Activated CD4-positive, alpha-beta T cell treated with anti-CD3 and anti-CD28 coated beads, Interleukin-2, Interleukin-4, amounts not matched to agents 100 ng/mL and 50 ng/mL, durations not matched to agents 16 hours and 8 hours (primary cell): ENCODE measurements at places on chromosomes 2 and 18.

GRCh38 chr2:52391621-52392020 lies 1359.7 kb upstream of the NRXN1 start:
- no peak for DNase-seq

- peak; percentile 32 for DNase-seq
These were observed 81.4 kb downstream of the SNTG2 start for GRCh38 chr2:1032030-1032429.

DNA sequence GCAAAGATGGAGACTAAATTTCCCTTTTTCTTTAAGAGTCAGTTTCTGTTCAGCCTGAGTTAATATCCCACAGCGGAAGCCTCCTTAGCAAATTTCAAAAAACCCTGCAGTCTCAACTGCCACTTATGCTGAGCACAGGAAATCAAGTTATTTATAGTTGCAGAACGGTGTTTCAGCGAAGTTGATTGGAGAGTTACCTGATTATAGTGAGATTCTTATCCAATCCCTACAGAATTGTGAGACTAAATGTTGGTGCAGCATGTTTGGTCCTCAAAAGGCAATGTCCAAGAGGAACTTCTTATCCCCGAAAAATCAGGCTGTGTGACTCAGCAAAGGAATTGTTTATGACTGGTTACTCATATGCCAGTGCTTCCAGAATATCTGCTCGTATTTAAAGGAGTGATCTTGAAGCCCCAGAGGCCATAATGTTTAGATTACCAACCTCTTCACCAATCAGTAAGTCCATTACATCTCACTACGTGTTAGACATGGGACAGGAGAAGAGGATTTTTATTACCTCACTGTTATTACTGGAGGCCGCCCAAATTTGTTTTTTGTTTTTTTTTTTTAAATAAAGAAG lies 67.9 kb downstream of the LRRFIP1 start:
- peak; percentile 76 for DNase-seq

GRCh38 chr18:63676526-63677323 lies 15.0 kb upstream of the SERPINB3 start:
- DNase-seq = no peak

- peak; percentile 34 for DNase-seq
These were observed 26.6 kb upstream of the ITGA4 start for GRCh38 chr2:181430406-181431118.

DNA sequence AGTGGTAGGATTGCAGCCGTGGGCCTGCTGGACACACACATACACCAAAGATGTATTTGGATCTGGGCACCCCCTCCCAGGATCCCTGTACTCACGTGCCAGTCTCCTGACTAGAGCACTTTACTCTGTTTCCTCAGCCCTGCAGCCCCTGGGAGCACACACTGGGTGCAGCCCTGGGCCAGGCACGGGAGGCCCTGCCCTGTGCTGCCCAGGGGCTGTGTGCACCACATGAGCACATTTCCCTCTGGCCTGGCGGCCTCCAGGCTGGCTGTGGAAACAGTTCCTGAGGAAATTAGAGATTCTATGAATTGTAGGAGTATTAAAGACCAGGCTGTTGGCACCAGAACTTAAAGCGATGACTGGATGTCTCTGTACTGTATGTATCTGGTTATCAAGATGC lies 45.4 kb downstream of the BCL2L11 start:
- no peak for DNase-seq

DNA sequence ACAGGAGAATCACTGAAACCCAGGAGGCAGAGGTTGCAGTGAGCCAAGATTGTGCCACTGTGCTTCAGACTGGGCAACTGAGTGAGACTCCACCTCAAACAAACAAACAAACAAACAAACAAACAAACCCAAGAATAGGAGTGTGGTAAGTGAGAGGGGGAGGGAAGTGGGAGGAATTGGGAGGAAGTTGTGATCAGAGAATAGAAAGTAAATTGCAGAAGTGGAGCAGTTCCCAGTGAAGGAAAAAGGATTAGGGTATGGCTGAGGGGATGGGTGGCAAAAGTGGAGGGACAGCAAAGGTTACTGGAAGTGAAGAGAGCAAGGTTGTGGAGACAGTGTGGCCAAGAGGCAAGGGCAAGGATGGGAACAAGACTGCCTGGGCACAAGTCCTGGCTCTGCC lies 41.1 kb upstream of the C1GALT1C1L start:
- DNase-seq = no peak

GRCh38 chr2:214311931-214312749 lies 98.7 kb upstream of the VWC2L start:
- DNase-seq = no peak

DNA sequence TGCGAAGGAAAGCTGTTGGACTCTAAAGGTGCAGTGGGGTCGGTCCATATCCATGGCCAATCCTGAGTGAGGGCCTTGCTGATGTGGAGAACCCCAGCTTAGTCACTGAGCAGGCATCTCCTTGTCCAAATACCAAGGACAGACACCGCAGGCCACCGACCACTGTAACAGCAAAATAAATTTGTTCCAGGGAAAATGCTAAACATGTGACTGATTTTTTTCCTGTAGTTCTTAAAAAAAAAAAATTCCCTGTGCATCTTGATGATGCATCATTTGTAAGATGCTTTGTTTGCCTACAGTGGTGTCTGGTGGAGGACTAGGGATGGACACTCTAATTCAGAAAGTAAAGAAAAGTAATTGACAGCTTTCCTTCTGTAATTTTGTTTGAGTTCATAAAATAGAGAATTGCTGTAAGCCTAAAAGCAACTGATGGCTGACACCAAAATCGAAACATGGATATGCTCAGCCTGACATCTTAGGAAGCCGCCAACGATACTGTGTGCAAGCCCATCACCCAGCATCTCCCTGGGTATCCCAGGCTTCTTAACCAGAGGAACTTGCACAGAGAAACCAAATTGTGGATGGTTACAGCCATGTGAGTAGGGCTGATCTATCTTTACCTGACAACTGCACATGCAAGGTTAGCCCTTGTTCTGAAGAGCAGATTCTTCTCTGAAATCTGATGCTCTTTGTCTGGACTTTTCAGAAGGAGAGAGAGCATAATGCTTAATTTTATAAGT lies 188.6 kb downstream of the ARL4C start:
- DNase-seq = no peak

DNA sequence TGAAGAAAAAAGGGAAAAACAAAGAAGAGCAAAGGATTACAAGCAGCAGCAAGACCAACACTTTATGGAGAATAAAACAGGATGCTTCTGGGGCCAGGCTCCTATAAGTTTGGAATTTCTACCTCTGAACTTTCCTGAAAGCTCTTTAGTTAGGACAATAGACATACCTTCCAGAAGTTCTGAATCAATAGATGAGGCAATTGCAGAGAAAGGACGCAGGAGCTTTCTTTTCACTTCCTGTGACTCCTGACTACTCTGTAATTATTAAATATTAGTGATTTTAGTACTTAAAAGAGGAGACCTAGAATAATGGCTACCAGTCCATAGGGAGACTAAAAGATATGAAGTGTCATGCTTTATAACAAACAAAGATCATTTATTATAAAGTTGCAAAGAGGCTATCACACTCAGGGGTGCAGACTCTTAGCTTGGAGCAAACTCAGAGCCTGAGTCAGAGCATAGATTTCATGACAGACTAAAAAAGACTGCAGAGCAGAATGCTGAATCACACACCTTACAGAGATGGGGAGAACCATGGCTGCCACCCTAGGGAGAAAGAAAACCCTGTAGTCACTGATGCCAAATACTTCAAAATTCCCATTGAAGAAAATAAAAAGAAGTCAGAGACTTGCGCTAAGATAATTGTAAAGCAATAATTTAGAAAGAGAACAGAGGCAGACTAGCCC lies 52.5 kb upstream of the FAM136A start:
- no peak for DNase-seq

DNA sequence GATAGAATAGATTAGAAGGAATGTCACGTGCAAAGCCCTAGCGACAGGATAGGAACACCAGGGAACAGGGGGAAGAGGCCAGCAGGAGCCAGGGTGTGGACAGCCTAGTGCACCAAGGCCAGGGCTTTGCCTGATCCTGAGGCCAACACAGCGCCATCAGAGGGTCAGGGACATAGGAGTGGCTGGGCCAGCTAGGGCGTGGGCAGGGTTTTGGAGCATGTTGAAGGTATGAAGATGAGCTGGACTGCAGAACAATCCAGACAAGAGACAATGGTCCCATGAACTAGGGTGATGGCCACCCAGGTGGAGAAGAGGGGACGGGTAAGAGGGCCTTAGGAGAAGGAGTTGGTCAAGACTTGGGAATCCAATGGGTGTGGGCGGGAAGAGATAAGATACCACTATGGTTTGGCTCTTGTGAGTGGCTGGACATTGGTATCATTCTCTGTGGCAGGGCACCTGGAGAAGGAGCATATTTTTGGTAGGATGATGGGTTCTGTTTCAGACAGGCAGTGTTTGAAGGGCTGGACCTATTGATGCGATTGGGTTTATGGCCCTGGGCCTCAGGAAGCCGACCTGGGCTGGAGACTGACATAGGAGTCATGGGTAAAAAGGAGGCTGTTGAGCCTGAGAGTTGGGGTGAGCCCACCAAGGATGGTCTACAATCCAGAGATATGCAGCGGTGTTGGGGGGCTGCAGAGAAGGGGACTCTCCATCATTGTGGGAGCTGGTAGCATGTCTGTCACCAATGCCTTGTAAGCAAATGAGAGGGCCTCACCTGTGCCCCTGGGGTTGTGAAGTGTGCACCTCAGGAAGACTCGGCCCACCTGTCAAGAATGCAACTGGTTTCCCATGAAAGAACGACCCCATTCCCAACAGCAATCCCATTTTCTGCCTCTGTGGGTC lies 2.0 kb upstream of the HS1BP3 start:
- no peak for DNase-seq

GRCh38 chr2:134260713-134261112 lies 6.8 kb downstream of the MGAT5 start:
- DNase-seq = no peak
